NCI-H2081 (cell line): ENCODE measurements at places on chromosomes 1 and 21.

DNA sequence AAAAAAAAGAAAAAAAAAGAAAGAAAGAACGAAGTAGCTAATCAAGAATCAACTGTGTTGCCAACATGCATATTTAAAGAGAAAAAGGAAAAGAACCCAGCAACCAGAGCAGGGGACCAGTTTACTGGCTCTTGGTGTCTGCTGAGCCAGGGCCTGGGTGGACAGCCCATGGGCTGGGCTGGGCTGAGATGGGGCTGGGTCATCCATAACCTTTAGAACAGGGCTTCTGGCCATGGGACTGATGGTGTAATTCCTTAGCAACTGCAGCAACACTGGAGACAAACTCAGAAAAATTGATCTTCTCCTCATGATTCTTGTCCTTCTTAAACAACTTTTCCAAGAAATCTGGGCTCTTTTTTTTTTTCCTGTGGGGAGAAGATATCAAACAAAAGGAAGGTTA is 10.5 kb downstream of the S100A7A start:
- no peak for DNase-seq

GRCh38 chr1:39608921-39609320 is 30.5 kb downstream of the HEYL start:
- DNase-seq: no peak

DNA sequence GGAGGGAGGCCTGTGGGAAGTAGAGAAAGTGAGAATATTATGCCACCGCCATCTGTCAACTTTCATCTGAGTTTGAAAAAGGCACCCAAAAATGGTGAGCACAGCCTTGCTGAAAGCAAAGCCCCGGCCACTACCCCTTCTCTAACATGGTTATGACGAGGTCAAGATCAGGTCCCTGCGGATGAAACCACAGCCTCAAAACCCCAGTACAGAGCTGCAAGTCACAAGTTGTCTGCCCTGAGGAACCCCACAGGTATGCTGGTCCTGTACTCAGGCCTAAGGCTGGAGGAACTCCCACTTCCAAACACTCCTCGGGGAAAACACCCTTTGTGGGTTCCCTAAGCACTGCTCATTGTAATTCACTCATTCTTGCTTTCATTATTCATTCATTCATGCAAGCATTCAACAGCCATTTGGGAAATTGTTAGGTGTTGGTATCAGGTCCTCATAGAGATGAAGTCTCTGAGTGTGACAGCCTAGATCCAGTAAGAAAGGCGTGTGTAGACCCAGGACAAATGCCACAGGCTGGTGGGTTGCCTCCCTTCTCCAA is 216.6 kb upstream of the EDN2 start:
- no peak for DNase-seq

DNA sequence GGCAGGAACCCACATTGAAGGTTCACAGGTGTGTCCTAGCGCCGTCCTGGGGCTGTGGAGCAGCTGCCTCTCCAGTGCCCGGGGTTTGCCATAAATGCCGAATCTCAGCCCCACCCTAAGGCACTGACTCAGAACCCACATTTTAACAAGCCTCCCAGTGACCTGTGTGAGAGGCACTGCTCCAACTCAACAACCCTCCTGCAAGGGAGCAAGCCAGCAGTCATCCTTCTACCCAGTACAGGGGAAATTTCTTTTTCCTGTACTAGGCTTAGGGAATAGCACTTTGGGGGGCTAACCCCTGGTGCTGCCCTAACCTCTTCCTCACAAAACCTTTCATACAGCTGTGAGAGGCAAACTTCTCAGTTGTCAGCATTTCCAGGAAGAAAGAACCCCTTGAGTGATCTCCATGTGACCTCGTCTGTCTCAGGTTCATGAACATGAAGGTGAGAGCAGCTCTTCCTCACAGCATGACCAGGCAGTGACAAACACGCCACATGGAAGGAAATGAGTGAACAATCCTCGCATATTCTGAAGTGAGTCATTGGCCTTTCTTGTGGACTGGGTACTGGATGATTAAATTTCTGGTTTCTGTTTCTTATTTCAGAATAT is 11.4 kb upstream of the BCAR3 start:
- no peak for DNase-seq

GRCh38 chr1:118116909-118117308 is 68.1 kb downstream of the SPAG17 start:
- DNase-seq: peak; percentile 76

GRCh38 chr1:58607391-58607790 is 30.3 kb upstream of the TACSTD2 start:
- no peak for DNase-seq

DNA sequence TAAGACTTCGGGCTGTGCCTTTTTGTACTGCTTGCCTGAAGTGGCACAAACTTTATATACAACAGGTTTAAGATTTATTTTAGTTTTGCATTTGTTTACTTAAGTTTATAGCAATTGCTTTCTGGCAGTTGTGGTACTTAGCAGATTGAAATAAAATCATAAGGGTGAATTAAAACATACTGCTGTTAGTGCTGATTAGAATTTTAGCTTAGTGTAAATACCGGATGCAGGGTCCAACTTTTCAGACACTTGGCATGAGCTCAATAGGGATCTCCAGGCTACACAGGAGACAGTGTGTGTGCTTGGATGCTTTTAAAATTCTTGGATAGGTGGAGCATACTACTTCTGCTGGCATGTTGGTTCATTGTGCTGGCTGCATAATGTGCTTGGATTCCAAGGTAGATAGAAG is 159.6 kb downstream of the NFIA start:
- no peak for DNase-seq

GRCh38 chr1:27153927-27154358 is 982 bp downstream of the SLC9A1 start:
- no peak for DNase-seq

DNA sequence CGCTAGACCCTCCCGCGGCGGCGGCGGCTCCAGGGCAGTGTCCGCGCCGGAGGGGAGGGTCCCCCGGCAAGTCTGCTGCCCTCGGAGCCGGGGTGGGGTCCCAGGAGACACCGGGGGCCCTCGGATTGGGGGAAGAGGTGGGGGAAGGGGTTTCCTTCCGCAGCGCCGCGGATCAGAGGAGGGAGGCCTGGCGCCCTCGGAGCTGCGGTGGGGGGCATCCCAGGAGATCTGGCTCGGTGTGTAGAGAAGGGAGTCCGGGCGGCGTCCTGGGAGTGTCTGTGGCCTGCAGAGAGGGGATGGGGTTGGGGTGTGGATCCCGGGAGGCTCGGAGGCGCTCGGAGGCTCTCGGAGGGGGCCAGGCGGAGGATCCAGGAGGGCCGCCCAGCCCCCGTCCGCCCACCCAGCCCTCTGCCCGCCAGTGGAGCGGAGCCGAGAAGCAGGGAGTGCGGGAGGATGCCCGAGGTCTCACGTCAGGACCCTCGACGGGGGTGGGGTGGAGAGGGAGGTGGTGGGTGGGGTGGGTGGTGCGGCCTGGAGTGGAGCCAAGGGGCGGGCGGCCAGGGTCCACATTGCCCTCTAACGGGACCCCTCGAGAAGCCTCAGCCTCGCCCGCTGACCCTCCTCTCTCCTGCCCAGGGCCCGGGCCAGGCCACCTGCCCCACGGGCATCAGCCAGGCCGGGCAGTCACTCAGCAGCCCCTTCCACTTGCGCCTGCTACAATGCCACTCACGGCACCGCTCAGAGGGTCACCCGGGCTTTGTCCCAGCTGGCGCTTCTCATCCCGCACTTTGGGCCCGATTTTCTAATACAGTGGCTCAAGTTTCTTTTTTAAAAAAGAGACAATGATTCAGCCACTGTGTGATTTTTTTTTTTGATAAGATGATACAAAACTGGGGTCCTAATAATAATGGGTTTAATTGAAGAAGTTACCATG is 60.2 kb upstream of the ARHGEF16 start:
- no peak for DNase-seq

DNA sequence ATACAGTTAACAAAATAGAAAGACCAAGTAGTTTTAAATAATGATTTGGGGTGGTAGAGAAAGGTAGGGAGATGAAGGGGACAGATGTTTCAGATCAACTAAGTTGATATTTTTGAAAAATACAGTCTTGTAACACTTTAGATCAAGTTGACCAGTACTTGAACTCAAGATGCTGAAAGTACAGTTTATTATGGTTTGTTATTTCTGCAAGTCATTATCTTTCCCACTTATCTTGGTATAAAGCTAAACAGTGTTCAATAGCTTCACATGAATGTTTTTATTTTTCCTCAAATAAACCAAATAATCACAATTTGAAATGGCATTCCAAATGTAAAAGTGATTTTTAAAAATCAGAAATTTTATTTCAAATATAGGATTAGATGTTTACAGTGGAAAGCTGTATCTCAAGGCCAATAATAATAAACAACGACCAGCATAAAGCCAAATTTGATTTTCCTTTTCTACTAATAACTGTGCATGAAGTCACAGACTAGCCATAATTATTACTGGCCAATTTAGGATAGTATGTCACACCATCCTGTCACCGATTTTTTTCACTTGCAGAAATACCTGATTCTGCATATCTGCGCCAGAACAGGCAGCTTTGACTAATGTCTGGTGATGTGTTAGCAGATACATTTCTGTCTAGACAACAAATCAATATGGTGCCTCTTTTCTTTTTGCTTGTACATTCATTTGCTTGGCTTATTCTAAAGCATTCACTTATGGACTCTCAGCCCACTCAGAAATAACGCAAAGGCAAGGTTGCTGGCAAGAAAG is 320.2 kb downstream of the TM2D1 start:
- DNase-seq: no peak

GRCh38 chr1:12276225-12276624 is 46.4 kb downstream of the VPS13D start:
- DNase-seq: no peak
